ENCODE measurements at places on chromosomes 4 and X. TPM values are rescaled to one million over a fixed set of nuclear protein-coding genes. Genes with fewer than 3 reads are reported as not detected.

The KIAA1210 gene
- total RNA-seq, result 0.08 TPM

The CENPE gene
- 0.70 TPM for total RNA-seq

The FRMD7 gene
- total RNA-seq, result 0.30 TPM

The RAB41 gene
- total RNA-seq, result not detected

The MAML3 gene
- 4.1 TPM for total RNA-seq

The LAP3 gene
- total RNA-seq, result 58.9 TPM

The REST gene
- 33.9 TPM for total RNA-seq

The GPAT3 gene
- 38.5 TPM for total RNA-seq
